ENCODE measurements at places on chromosomes 5 and 9.
A peak's percentile ranks its signal among the peaks of the same experiment; 100 is the strongest.

GRCh38 chr9:122090287-122090883, 2.7 kb downstream of the TTLL11 start:
- DNase-seq: no peak
- no peak overlapping the region for H3K27ac ChIP-seq
- peaks cover 39% of the 10 kb centered on the region for H3K4me1 ChIP-seq
- H3K36me3 ChIP-seq: no peaks in the 10 kb centered on the region
- H3K4me3 ChIP-seq: no peak overlapping the region

DNA sequence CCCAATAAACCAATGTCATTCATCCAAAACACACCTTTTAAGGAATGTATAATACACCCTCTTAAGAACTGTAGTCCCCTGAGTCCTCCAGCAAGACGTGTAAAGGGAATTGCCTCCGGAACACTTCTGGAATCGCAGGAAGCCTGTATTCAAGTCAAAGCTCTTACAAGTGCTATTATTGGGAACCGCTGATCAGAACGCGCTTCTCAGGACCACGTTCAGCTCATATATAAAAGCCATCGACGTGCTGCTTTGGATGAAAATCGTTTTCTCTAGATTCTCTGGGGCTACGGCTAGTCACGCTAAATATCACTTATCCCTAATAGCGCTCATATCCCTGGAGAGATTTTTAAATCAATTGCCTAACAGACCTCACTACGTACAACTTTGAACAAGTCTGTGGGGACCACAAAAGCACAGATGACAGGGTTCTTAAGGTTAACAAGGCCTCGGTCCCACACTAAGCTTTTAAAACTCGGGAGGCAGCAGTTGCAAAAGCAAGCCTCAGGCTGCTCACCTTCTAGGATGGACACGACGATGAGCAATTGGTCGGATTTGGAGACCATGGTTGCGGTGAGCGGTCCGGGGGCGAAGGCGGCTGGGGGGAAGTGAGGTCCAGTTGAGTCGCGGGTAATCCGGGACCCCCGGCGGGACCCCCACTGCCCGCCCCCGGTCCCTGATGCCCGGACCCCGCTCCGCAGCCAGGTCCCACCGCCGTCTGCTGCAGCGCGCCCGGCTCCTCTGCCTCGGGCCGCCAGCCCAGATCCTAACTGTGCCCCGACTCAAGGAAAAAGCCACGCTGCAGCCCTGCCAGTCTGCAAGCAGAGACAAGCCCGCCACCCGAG, 548 bp downstream of the CEP120 start:
- no peak for DNase-seq
- H3K27me3 ChIP-seq: no peaks in the 10 kb centered on the region
- peaks cover 9% of the 10 kb centered on the region for H3K4me1 ChIP-seq
- H3K27ac ChIP-seq: peak overlapping the region; percentile 90
- H3K4me3 ChIP-seq: peak overlapping the region; percentile 70

DNA sequence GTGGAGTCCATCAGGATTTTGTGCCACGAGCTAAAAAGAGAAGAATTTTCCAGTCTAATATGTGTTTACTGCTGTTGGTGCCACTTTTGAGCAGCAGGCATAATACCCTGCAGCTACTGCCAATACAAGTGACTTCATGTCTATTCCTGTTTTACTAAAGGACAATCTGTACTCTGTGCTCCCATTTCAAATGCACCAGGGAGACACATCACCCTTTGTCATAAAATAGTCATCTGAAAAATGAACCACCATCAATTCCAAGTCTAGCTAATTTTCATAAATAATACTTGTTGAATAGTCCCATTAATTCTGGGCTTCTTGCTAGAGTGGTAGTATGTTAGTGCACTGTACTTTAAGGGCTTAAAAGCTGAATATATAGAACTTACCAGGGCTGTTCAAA, 8.9 kb upstream of the PKD2L2 start:
- H3K4me3 ChIP-seq: no peak overlapping the region
- DNase-seq: no peak
- H3K27me3 ChIP-seq: no peaks in the 10 kb centered on the region

DNA sequence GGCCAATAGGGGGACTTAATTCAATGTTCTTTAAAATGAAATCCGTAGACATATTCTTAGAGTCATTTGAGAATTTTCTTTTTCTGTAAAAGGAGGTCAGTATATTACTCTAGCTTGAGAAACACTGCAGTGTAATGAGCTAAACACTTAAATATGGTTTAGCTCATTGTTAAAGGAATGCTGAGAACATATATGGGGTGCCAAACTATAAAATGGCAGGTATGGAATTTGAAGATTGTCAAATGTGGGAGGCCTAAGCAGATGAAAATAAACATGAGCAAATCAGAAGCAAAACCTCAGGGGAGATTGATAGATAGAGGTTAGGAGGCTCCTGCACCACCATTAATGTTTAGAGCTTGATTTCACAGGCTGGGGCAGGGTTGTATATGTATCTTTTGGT, 57.9 kb downstream of the STX17 start:
- no peak for DNase-seq
- H3K36me3 ChIP-seq: peaks cover 64% of the 10 kb centered on the region
- no peaks in the 10 kb centered on the region for H3K4me1 ChIP-seq

DNA sequence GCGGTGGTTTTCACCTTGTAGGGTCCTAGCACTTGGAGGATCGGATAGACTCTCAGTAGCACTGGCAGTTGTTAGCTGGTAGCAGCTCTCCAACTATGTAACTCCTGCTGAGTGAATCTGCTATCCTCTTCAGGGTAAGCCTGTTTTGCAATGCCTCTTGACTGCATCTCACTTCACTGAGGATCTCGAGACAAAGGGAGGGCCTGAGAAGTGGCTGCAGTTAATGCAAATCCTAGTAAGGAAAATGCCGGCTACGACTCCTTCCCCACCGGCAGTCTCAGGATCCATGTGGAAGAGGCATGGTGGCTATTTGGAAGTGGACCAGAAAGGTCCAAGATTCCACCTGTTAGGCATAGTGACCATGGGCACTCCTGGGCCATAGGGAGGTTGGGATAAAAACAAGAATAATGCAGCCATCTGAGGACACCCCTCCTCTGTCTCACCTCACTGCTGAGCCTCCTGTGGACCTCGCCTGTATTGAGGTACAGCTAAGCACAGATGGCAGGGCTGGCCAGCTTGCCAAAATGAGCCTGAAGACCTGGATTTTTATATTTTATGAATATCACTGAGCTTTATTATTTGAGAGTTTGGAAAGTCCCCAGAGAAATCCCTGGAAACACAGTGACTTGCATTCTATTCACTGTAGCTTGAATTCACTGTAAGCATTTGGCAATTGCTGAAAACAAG, 146.0 kb downstream of the LIFR start:
- no peak overlapping the region for H3K27ac ChIP-seq
- H3K4me3 ChIP-seq: no peak overlapping the region
- peaks cover 6% of the 10 kb centered on the region for H3K27me3 ChIP-seq
- no peaks in the 10 kb centered on the region for H3K36me3 ChIP-seq
- no peak for DNase-seq
- no peaks in the 10 kb centered on the region for H3K4me1 ChIP-seq

DNA sequence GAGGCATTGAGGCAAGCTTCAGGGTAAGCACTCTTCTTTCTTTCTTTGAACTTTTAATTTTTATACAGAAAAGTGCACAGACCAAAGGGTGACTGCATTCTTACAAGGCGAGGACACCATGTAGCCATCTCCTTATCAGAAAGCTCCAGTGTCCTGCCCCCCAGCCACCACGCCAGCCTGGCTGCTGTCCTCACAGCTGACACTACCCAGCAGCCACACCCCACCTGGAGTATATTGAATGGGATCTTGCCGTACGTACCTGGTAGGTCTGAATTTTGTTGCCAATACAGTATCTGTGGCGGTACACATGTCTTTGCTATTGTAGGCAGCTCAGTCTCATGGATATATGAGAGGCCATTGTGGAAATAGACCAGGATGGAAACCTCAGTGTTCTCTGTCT, 284.0 kb upstream of the IRX2 start:
- DNase-seq: no peak
- H3K27ac ChIP-seq: no peak overlapping the region
- H3K36me3 ChIP-seq: no peaks in the 10 kb centered on the region
- H3K27me3 ChIP-seq: no peaks in the 10 kb centered on the region
- no peaks in the 10 kb centered on the region for H3K4me1 ChIP-seq
- H3K4me3 ChIP-seq: no peak overlapping the region

DNA sequence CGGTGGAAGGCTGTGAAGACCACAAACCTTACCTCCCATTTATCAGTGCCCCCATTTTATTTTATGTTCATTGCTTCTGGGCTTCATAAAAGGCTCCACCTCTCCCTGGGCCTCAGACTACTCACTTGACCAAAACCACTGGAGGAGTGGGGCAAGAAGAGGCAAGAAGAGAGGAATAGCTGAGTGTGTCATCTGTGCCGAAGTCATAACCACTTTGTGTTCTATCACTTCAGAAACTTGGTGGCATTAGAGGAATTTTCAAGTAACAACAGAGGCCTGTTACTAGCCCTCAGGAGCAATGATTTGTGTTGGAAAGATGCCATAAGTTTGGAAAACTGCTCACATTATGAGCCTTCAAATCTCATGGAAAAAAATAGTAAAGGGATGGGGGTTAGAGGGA, 88.7 kb upstream of the PIK3R1 start:
- no peak overlapping the region for H3K4me3 ChIP-seq
- no peak overlapping the region for H3K27ac ChIP-seq
- H3K4me1 ChIP-seq: peaks cover 9% of the 10 kb centered on the region
- no peak for DNase-seq

DNA sequence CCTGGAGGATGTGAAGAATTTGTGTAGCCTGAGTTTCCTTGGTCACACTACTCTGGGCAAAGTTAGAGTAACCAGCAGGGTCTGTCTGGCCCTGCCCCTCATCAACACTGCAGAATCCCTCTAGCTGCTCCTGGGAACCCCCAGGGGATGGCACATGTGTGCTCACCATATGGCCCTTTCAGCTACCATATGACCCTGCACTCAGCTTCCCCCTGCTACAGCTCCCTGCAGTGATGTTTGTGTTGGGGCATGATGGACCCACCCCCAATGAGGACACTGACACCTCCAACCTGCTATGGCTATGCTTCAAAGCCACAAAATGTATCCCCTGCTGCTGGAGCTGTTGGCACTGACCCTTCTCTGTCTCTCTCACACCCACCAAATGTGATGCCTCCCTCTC, 152.7 kb downstream of the SNX18 start:
- H3K36me3 ChIP-seq: no peaks in the 10 kb centered on the region
- no peaks in the 10 kb centered on the region for H3K27me3 ChIP-seq
- H3K27ac ChIP-seq: no peak overlapping the region
- no peak for DNase-seq

GRCh38 chr5:6847870-6848269, 134.6 kb downstream of the TENT4A start:
- no peak for DNase-seq
- H3K27ac ChIP-seq: no peak overlapping the region
- H3K4me1 ChIP-seq: peaks cover 12% of the 10 kb centered on the region
- H3K36me3 ChIP-seq: no peaks in the 10 kb centered on the region
- no peaks in the 10 kb centered on the region for H3K27me3 ChIP-seq

GRCh38 chr5:112127861-112128260, 291.2 kb downstream of the EPB41L4A start:
- no peaks in the 10 kb centered on the region for H3K36me3 ChIP-seq
- no peaks in the 10 kb centered on the region for H3K4me1 ChIP-seq
- H3K4me3 ChIP-seq: no peak overlapping the region
- DNase-seq: no peak
